ENCODE measurements at places on chromosomes 4 and X.
A peak's percentile ranks its signal among the peaks of the same experiment; 100 is the strongest.

DNA sequence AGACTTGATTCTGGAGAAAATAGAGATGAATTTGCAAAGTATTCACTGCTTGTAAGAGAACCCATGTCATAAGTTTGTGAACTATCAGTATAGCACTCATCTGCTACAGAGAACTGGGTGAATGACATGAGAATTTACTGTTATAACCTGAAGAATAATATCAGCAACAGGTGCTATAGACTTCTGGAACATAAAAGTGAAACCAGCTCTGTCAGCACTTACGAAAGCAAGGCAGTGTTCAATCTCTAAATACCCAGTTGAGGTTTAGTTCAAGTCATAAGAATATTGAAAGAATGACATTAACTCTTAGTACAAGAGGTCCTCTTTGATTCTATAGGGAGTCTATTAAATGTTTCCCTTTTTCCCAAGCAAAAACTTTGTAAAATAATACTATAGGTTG is 232.9 kb upstream of the ANKRD50 start:
- DNase-seq: no peak

DNA sequence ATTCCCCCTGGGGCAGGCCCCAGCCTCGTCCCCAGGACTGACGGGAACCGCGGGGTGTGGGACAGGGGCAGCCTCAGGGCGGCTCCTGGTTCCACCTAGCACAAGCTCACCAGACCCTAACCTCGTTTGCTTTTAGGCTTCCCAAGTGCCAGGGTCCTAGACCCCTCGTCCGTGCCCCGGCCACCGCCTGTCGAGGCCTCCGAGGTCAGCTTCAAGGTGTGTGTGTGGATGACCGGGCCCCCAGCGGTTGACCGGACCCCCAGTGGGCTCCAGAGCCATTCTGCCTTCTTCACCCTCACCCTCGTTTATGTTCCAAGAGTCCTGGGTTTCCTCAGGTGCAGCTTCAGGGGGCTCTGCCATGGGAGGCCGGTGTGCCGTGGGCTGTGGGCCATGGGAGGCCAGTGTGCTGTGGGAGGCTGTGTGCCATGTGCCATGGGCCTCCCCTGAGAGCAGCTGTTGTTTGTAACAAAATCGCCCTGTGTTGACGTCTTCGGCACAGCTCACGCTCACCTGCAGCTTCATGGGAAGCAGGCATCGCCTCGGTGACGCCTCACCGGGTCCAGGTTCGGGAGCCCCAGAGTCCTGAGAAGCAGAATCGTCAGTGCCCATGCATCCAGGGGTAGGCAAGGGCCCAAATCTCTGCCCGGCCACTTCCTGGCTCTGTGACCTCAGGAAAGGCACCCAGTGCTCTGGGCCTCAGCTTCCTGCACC is 43.0 kb upstream of the HMX1 start:
- DNase-seq: no peak

DNA sequence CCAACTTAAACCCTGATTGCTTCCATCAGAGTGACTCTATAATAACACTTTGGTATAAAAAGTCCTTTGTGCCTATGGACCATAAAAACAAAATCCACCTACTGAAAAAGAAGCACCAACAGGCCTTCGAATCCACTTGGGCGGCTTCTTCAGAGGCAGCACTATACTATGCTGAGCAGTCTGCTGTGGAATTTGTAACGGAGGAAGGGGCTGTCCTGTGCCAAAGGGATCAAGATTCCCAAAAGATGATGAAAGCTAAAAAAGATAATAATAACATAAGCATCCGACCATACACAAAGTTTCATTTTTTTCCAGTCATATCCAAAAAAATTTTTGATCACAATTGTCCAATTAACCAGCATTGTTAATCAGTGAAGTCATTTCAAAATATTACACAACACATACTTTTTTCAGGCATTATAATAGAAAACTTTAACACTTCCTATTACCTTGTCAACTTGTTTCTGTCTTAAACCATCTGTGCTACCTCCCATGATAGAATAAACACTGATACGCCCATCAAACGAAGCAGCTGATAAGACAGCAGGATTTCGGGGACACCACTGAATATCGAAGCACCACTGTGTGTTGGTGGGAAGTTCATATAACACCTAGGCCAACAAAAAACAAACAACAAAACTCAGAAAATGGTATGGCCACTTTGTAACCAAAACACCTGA is 24.1 kb downstream of the SEC31A start:
- DNase-seq: no peak

GRCh38 chr4:48047421-48047844 is 30.9 kb downstream of the NIPAL1 start:
- DNase-seq: peak; percentile 56

GRCh38 chr4:71974681-71975080 is 57.1 kb upstream of the NPFFR2 start:
- DNase-seq: no peak

GRCh38 chr4:120078216-120078615 is 11.6 kb upstream of the MAD2L1 start:
- DNase-seq: no peak

GRCh38 chr4:41256131-41256739 is 493 bp upstream of the UCHL1 start:
- DNase-seq: no peak

GRCh38 chrX:65999563-66000148 is 40.2 kb downstream of the VSIG4 start:
- DNase-seq: no peak

DNA sequence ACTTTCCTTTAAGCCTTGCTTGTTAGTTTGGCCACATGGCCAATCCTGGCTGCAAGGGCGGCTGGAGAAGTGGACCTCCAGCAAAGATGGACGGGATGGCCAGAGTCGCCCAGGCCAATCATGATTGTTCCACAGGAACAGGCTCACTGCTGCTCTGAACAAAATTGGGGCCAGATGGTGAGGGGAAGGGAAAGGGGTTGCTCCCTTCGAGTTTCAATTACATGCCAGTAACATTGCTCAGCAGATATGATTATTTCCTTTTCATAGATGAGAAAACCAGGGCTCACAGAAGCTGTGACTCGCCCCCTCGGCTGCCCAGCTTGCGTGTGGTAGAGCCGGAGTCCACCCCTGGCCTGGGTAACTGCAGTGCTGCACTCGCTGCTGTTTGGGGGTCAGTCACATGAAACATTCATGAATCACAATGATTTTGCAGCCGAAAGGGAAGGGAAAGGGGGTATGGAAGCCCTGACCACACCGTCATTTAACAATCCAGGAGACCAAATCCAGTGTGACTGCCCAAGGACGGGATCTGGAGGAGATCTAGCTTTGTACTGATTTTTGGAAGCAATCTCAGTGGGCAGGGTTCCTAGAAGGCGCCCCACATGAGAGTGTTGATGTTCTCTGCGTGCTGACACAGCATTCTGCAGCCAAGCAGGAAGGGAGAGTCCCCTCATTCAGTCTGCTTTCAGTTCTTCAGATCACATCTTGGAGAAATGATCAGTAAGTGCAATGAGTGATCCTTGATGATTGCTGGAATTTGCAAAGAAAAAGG is 77.3 kb upstream of the MSX1 start:
- no peak for DNase-seq

- no peak for DNase-seq
Measured at GRCh38 chrX:134803060-134803459, 144.8 kb upstream of the PLAC1 start.

- no peak for DNase-seq
Measured at GRCh38 chr4:53365121-53365485, 758 bp downstream of the SCFD2 start.

DNA sequence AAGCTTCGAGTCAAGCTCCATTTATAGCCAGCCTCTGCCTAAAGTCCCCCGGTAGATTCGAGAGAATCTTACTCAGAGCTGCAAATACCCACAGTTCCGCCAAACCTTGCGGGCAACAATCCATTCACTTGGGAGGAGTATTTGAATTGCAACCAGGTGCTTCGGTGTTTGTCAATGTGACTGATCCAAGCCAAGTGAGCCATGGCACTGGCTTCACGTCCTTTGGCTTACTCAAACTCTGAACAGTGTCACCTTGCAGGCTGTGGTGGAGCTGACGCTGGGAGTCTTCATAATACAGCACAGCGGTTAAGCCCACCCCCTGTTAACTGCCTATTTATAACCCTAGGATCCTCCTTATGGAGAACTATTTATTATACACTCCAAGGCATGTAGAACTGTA is 11.2 kb downstream of the CD40LG start:
- DNase-seq: no peak

GRCh38 chrX:43087830-43088229 is 309.9 kb upstream of the PPP1R2C start:
- DNase-seq: no peak

DNA sequence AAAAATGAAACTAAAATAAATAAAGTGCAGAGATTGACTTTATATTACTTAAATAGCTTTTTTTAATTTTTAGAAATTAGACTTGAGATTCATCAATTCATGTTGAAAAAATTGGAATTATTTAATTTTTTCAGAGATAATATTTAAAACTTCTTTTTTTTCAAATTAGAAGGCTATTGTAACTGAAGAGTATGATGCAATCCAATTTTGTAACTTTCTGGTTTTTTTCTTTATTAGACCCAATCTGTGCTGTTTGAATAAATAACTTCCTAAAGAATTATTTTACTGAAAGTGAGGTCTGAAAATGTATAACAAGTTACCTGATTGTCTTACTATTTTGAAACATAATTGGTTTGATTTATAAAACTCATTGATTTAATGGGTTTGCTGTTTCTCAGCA is 200.9 kb downstream of the MAD2L1 start:
- no peak for DNase-seq

- no peak for DNase-seq
Measured at GRCh38 chrX:9835585-9836210, 49.5 kb downstream of the SHROOM2 start.

DNA sequence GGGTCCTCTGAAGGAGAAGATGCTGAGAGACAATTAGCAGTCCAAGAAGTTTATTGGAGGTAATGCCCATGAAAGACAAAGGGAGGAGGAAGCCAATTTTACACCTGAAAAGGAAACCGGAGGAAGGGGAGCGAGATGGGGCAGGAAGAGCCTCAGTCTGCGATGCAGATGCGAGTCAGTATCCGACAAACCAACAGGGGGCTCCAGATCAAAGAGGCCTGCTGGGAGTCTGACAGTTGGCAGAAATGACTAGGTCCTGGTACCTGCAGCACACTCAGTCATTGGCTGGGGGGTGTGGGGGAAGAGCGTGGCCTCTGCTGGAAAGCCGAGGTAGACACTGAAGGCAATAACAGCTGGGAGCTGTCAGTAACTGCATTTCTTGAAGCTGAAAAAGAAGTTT is 231.1 kb upstream of the CENPE start:
- DNase-seq: no peak

- DNase-seq: peak; percentile 1
Measured at GRCh38 chrX:104270916-104271512, 16.3 kb upstream of the ESX1 start.
